ENCODE measurements at places on chromosomes 2 and 18. TPM values are rescaled to one million over a fixed set of nuclear protein-coding genes. Genes with fewer than 3 reads are reported as not detected.

Gene MAP4K4
- 37.1 TPM for total RNA-seq

Gene TMEM163
- total RNA-seq = 0.67 TPM

Gene TUBB8B
- total RNA-seq = not detected

Gene IRS1
- 166 TPM for total RNA-seq

Gene RNF103
- total RNA-seq = 29.9 TPM

Gene AP1S3
- total RNA-seq = 37.5 TPM

Gene ADCYAP1
- total RNA-seq = not detected

Gene PLEKHH2
- total RNA-seq = 17.2 TPM

Gene CCBE1
- total RNA-seq = 9.0 TPM

Gene ICOS
- total RNA-seq = not detected

Gene DTNA
- 236 TPM for total RNA-seq

Measured in thyroid gland (tissue), 4 donors.